ENCODE measurements at places on chromosomes 7 and 10. TPM values are rescaled to one million over a fixed set of nuclear protein-coding genes. Genes with fewer than 3 reads are reported as not detected.
A peak's percentile ranks its signal among the peaks of the same experiment; 100 is the strongest.

Gene LIPJ
- total RNA-seq: not detected

Gene WDFY4
- total RNA-seq: 15.0 TPM

GRCh38 chr10:31945392-31945791 lies 16.8 kb upstream of the ARHGAP12 start:
- DNase-seq: no peak

GRCh38 chr7:142770661-142771352 lies at the start of gene PRSS2:
PRSS2 (plus strand) TSS chr7:142770970; CDS start chr7:142770983, 13 bp downstream.
- no peak for DNase-seq

GRCh38 chr10:128484041-128484440 lies 357.8 kb upstream of the MKI67 start:
- DNase-seq: peak; percentile 44

GRCh38 chr10:60123172-60123571 lies 216.8 kb upstream of the CCDC6 start:
- DNase-seq: no peak

All from aorta (tissue), 5 donors.